ENCODE measurements at places on chromosomes 11 and 22.

- H3K27ac ChIP-seq, result no peak overlapping the region
- DNase-seq, result peak; percentile 3
- no peaks in the 10 kb centered on the region for H3K27me3 ChIP-seq
- H3K4me1 ChIP-seq, result no peaks in the 10 kb centered on the region
Observed at GRCh38 chr11:1939006-1939625, 8.0 kb upstream of the MRPL23 start.

- H3K27ac ChIP-seq, result no peak overlapping the region
- peaks cover 5% of the 10 kb centered on the region for H3K27me3 ChIP-seq
- no peak overlapping the region for H3K4me3 ChIP-seq
Observed at GRCh38 chr11:73478737-73479347, 102.6 kb downstream of the RELT start.

GRCh38 chr11:117441146-117441975, 113.7 kb downstream of the CEP164 start:
- H3K4me3 ChIP-seq, result no peak overlapping the region
- no peak overlapping the region for H3K27ac ChIP-seq
- DNase-seq, result no peak
- peaks cover 17% of the 10 kb centered on the region for H3K27me3 ChIP-seq
- no peaks in the 10 kb centered on the region for H3K4me1 ChIP-seq

DNA sequence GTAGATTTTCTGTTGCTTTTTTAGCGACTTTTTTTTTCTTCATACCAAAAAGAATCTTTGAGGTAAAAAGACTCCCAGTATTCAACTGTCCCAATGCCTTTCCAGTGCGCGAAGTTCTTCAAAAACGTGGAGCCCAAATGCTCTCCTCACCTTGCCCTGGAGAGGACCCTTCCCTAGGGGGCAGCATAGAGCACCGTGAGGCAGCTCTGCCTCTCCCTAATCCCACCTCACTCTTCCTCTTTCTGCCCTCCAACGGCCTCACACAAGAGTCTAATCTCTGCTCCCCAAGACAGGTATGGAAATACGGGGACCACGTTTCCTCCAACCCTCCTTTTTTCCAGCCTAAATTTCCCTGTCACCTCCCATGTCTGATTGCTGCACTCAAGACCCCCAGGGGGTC, 117.5 kb upstream of the ALX4 start:
- no peaks in the 10 kb centered on the region for H3K4me1 ChIP-seq
- DNase-seq, result no peak
- peaks cover 6% of the 10 kb centered on the region for H3K27me3 ChIP-seq
- no peak overlapping the region for H3K27ac ChIP-seq
- H3K4me3 ChIP-seq, result no peak overlapping the region

- no peak overlapping the region for H3K27ac ChIP-seq
- no peaks in the 10 kb centered on the region for H3K27me3 ChIP-seq
- peaks cover 9% of the 10 kb centered on the region for H3K4me1 ChIP-seq
- DNase-seq, result no peak
- H3K36me3 ChIP-seq, result peaks cover 32% of the 10 kb centered on the region
Observed at GRCh38 chr22:44207173-44207980, 26.7 kb downstream of the PARVG start.

DNA sequence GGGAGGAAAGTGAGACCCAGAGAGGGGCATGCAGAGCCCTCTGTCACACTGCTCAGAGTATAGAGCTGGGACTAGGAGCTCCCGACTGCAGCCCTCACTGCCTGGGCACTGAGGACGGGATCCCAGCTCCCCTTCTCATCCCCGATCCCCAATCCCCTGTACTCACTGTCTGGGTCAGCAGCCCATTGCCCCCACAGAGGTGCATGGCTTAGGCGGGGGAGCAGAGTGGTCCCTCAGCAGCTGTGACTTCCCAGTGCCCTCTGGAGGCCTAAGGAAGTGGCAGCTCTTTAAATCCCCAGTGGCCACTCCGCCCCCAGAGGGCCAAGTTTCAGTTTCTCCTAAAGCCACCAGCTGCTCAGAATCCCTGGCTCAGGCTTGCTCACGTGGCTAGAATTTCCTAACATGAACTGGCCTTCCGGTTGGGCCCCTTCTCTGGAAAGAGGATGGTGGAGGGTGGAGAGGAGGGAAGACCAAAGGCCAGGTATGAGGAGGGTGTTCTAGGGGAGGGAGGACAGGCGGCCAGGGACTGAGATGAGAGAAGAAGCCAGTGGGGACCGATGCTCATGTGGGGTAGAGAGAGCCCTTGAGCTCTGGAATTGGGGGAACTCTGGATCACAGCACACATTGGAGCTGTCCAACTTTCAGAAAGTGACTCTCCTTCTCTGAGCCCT, at the start of gene BATF2:
Gene BATF2 (minus strand): TSS at position 262 of the 671 bp plus-strand sequence. CDS start 57 bp downstream, at position 205.
- DNase-seq, result no peak
- no peaks in the 10 kb centered on the region for H3K36me3 ChIP-seq
- no peak within 1 kb of the TSS for H3K4me3 ChIP-seq
- peaks cover 20% of the 10 kb centered on the region for H3K4me1 ChIP-seq
- no peaks in the 10 kb centered on the region for H3K27me3 ChIP-seq
- peak within 1 kb of the TSS; percentile 31 for H3K27ac ChIP-seq

GRCh38 chr11:100560606-100561005, 126.5 kb upstream of the ARHGAP42 start:
- no peak for DNase-seq
- no peaks in the 10 kb centered on the region for H3K4me1 ChIP-seq
- H3K27me3 ChIP-seq, result no peaks in the 10 kb centered on the region
- H3K36me3 ChIP-seq, result no peaks in the 10 kb centered on the region

GRCh38 chr11:1220941-1221721, 1.7 kb upstream of the MUC5B start:
- no peaks in the 10 kb centered on the region for H3K27me3 ChIP-seq
- no peak for DNase-seq
- H3K4me3 ChIP-seq, result no peak overlapping the region
- H3K36me3 ChIP-seq, result no peaks in the 10 kb centered on the region
- H3K4me1 ChIP-seq, result no peaks in the 10 kb centered on the region
- no peak overlapping the region for H3K27ac ChIP-seq

DNA sequence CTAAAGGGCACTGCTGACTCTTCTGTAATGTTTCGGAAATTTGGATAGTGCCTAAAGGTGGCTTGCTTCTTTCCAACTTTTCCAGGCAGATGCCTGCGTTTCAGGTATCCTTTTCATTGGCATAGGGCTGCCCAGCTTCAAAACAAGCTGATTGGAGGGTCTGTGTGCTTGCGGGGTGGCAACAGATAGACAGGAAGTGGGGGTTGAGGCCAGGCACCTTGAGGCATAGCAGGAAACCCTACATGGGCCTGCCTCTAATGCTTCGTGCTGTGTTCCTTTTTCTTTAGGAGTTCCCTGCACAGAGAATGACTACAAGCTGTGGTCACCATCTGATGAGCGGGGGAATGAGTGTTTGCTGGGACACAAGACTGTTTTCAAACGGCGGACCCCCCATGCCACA, 92.2 kb upstream of the SORL1-AS1 start:
- H3K36me3 ChIP-seq, result peaks cover 56% of the 10 kb centered on the region
- H3K4me1 ChIP-seq, result peaks cover 24% of the 10 kb centered on the region
- no peak for DNase-seq
- H3K27me3 ChIP-seq, result no peaks in the 10 kb centered on the region

GRCh38 chr11:118818130-118818529, 27.2 kb upstream of the DDX6 start:
- DNase-seq, result no peak
- no peak overlapping the region for H3K27ac ChIP-seq
- H3K36me3 ChIP-seq, result no peaks in the 10 kb centered on the region
- no peak overlapping the region for H3K4me3 ChIP-seq
- peaks cover 3% of the 10 kb centered on the region for H3K4me1 ChIP-seq

DNA sequence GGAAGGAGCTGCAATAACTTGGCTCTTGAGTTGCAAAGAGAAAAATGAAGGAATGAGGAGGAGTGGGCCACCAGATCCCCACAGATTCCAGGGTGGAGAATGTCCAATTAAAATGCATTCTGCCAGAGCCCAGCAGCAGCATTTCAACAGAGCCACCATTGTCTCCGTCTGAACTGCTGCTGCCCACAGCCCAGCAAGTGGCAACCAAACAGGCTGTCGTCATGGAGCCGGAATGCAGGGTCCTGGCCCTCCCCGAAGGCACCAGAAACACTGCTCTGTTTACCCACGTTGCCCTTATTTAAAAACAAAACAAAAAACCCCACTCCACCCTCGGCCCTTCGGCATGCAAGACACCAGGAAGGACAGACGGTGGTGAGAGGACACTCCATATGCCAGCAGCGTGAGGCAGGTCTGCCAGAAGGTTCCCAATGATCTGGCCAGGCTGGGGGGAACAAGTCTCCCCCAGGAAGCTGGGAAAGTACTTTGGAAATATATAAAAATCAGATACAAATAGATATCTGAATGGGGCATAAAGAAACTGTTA, 32.5 kb downstream of the PLEKHA7 start:
- no peak overlapping the region for H3K4me3 ChIP-seq
- peaks cover 11% of the 10 kb centered on the region for H3K4me1 ChIP-seq
- peaks cover 10% of the 10 kb centered on the region for H3K27me3 ChIP-seq

GRCh38 chr11:44673688-44674087, 53.1 kb upstream of the TSPAN18 start:
- no peak overlapping the region for H3K27ac ChIP-seq
- no peak overlapping the region for H3K4me3 ChIP-seq
- peaks cover 18% of the 10 kb centered on the region for H3K4me1 ChIP-seq
- H3K27me3 ChIP-seq, result peaks cover 23% of the 10 kb centered on the region

- peak overlapping the region; percentile 100 for H3K27ac ChIP-seq
- H3K27me3 ChIP-seq, result no peaks in the 10 kb centered on the region
- peaks cover 85% of the 10 kb centered on the region for H3K4me1 ChIP-seq
- no peak for DNase-seq
- H3K4me3 ChIP-seq, result peak overlapping the region; percentile 97
Observed at GRCh38 chr22:36330655-36331305, 57.0 kb downstream of the MYH9 start.

- H3K27me3 ChIP-seq, result peaks cover 4% of the 10 kb centered on the region
- no peak overlapping the region for H3K4me3 ChIP-seq
- no peaks in the 10 kb centered on the region for H3K36me3 ChIP-seq
- no peak for DNase-seq
- no peaks in the 10 kb centered on the region for H3K4me1 ChIP-seq
- no peak overlapping the region for H3K27ac ChIP-seq
Observed at GRCh38 chr11:69868871-69869270, 49.7 kb upstream of the FGF3 start.

DNA sequence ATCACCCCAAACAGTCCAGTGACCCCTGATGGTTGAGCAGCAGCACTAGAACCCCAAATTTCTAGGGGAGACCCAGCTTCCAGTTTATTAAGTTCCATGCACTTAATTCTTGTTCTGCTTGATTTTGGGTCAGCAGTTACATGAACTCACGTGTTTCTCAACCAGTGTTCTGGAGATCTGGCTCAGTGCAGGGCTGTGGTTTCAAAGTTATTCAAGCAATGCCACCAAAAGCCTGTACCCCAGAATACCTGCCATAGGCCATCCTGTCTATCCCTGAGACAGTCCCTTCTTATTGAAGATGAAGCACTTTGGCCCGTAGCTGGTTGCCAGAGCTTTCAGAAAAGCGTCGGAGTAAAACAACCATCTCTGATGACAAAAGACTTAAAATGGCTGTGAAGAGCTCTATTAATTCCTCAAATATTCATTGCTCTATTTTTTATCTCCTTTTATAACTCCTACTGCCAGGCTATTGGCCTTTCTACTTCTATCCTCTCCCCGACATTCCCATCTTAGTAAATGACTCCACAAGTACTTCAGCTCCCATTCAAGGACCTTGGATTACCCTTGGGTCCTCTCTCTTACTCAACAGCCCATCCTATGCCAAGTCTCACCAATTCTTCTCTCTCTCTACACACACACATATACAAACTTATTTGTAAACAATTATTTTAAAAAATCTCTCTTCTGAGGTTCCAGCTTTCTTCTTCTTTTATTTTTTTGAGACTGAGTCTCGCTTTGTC, 18.0 kb upstream of the VPREB1 start:
- no peak for DNase-seq
- no peak overlapping the region for H3K4me3 ChIP-seq
- H3K27ac ChIP-seq, result no peak overlapping the region
- H3K27me3 ChIP-seq, result no peaks in the 10 kb centered on the region
- no peaks in the 10 kb centered on the region for H3K36me3 ChIP-seq

- peaks cover 14% of the 10 kb centered on the region for H3K27me3 ChIP-seq
- H3K4me3 ChIP-seq, result no peak overlapping the region
- H3K27ac ChIP-seq, result no peak overlapping the region
- H3K4me1 ChIP-seq, result peaks cover 3% of the 10 kb centered on the region
Observed at GRCh38 chr11:45170484-45170883, 24.0 kb downstream of the PRDM11 start.

DNA sequence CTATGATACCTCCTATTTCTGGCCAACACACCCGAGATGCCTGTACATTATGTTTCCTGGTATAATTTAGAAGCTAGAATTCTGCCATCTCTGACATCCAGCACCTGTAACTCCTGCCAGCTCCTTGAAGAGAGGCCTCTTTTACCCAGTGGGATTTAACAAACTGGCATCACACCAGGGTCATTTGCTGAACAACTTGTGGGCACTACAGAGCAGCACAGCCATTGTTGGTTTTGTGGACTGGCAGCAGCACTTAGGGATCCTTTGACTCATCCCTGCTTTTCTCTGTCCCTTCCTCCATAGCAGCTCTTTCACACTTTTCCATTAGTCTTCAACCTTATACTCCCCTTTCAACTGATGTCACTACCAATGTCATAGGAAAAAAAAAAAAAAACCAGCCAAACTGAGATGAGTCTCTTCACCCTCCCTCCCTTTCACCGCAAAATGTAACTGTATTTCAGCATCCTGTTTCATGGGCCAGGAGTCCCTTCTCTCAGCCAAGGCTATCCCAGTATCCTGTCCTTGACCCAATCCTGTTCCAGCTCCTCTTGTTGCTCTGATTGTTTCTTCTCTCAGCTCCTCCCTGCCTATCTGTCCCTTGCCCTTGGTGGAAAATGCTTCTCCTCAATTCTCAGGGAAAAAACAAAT, 68.7 kb downstream of the PPFIBP2 start:
- peaks cover 20% of the 10 kb centered on the region for H3K4me1 ChIP-seq
- H3K27ac ChIP-seq, result no peak overlapping the region
- no peaks in the 10 kb centered on the region for H3K36me3 ChIP-seq
- no peak overlapping the region for H3K4me3 ChIP-seq

DNA sequence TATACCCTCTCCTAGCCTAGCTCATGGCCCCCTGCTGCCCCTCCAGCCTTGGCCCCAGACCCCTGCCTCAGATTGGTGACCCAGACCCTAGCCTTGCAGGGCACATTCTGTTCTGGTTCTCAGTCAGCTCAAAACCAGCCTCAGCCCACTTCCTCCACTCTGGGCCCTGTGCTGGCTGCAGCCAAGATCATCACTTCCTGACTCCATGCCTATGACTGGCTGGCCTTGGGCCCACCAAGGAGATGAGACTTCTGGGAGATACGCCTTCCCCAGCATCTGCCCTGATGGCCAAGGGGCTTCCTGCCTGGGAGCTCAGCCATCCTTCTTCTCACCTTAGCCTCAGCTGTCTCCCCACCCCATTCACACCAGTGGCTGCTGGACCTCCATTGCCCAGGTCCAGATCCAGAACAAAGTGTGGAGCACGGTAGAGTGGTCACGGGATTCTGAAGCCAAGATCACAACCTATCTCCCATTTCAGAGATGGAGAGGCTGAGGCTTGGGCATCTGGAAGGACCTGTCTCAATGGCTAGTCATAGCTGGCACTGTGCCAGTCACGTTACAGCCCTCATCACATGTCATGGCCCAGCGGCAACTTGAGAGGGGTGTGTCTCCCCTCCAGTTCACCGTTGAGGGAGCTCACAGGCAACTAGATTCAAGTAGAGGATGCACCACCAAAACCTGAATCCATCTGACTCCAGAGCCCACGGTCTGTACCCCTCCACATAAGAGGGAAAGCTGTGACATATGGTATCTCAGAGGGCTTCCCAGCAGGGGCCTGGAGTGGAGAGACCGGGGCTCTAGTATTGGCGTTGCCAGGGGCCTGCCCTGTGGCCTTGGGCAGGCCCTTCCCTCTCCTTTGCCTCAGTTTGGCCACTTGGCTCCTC, 43.0 kb upstream of the KLHL35 start:
- DNase-seq, result no peak
- H3K27me3 ChIP-seq, result no peaks in the 10 kb centered on the region
- H3K4me3 ChIP-seq, result peak overlapping the region; percentile 78
- H3K27ac ChIP-seq, result peak overlapping the region; percentile 93
